Skeletal muscle tissue (tissue), 5 donors: ENCODE measurements at places on chromosomes 3 and 15. TPM values are rescaled to one million over a fixed set of nuclear protein-coding genes. Genes with fewer than 3 reads are reported as not detected.

The C3orf22 gene
- under 0.01 TPM for total RNA-seq

The SLC38A3 gene
- 0.52 TPM for total RNA-seq

The ZNF621 gene
- 8.4 TPM for total RNA-seq

The SLC6A6 gene
- 5.7 TPM for total RNA-seq

The PPARG gene
- 30.3 TPM for total RNA-seq

The IQCF5 gene
- total RNA-seq: not detected

The TMEM207 gene
- total RNA-seq: not detected

The ACY1 gene
- 14.6 TPM for total RNA-seq

The KNL1 gene
- total RNA-seq: 6.3 TPM

The FBXW12 gene
- 0.52 TPM for total RNA-seq

The PARP15 gene
- 2.6 TPM for total RNA-seq

The SNTN gene
- total RNA-seq: not detected

The SNURF gene
- total RNA-seq: 36.0 TPM

The CACNA2D3 gene
- total RNA-seq: 3.1 TPM

The MME gene
- 12.5 TPM for total RNA-seq

The HHATL gene
- total RNA-seq: 23.0 TPM

The AQP9 gene
- 2.1 TPM for total RNA-seq

The IL16 gene
- 4.7 TPM for total RNA-seq

The PATL2 gene
- total RNA-seq: 2.6 TPM

The SIDT1 gene
- 2.1 TPM for total RNA-seq

The ADGRG7 gene
- total RNA-seq: not detected

The LAMB2 gene
- 601 TPM for total RNA-seq

The PP2D1 gene
- total RNA-seq: not detected

The CCDC13 gene
- not detected for total RNA-seq

The TUSC7 gene
- total RNA-seq: not detected

The ZNF860 gene
- total RNA-seq: under 0.01 TPM

The MAP3K13 gene
- 9.9 TPM for total RNA-seq

The SLC15A2 gene
- 33.4 TPM for total RNA-seq

The RTP1 gene
- not detected for total RNA-seq

The KBTBD13 gene
- 1.6 TPM for total RNA-seq

The KPNA4 gene
- 25.6 TPM for total RNA-seq

The TM2D3 gene
- 49.6 TPM for total RNA-seq

The TMC3 gene
- not detected for total RNA-seq

The MAP2K5 gene
- 19.3 TPM for total RNA-seq

The TRIM42 gene
- total RNA-seq: not detected

The NANOGP8 gene
- not detected for total RNA-seq

The SLC9C1 gene
- 1.0 TPM for total RNA-seq

The COL7A1 gene
- 2.1 TPM for total RNA-seq

The KLHL24 gene
- 178 TPM for total RNA-seq
